Bronchial epithelial cell (primary cell): ENCODE measurements at places on chromosomes 5 and 9.

DNA sequence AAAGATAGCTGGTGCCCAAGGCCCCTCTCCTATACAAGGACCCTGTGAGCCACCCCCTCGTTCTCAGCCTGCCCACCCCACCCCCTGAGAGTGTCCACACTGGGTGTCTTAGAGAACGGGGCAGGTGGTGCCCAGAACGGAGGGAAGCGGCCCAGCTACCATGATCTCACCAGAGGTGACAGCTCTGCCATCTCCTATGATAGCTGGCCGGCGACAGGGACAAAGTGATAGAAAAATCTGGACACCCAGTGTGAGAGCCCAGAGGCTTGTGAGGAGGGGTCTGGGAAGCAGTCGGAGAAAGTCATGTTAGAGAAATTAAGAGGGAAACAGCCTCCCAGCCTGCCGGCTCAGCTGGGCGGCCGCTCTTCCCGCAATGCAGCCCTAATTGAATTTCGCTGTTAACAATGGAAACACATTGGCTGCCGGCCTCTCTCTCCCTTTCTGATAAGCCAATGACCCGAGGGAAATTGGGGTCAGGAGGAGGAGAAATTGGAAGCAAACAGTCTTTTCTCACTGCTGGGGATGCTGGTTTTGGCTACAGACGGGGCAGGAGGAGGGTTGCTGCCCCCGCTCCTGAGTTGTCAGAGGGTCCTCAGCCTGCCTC is 32.3 kb downstream of the HK3 start:
- DNase-seq: no peak

GRCh38 chr9:108133680-108134079 is 644.1 kb upstream of the KLF4 start:
- DNase-seq: no peak

- DNase-seq: no peak
Observed at GRCh38 chr5:167245868-167246267, 1045.6 kb upstream of the WWC1 start.

GRCh38 chr9:95073918-95074317 is 243.6 kb downstream of the FANCC start:
- no peak for DNase-seq

- peak; percentile 13 for DNase-seq
Observed at GRCh38 chr9:95224376-95225019, 93.0 kb downstream of the FANCC start.

GRCh38 chr5:102324714-102325113 is 28.6 kb upstream of the SLCO4C1 start:
- no peak for DNase-seq

DNA sequence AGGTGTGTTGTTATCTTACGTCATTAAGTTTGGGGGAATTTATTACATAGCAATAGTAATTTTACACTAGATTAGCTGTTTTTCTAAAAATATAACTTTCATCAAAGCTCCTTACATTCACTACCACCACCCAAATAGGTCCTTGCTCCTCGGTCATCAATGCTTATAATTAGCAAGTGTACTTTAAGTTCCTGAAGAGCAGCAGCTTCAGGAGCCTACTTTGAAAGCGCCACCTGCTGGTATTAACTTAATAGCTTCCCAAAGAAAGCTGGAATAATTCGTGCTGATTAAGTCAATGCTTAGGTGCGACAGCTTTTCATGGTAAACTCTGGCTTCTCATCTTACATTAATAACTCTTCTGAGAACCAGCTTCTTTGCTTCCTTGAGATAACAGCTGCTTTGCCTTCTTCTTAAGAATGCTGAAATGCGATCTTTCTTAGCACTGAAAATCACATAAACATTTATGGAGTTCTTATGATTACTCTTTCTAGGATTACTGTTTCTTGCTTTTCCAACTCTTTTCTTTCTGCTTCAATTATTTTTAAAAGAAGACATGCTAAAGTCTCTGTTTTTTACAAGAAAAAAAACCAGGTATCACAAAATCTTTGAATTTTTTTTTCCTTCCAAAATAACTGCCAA is 10.0 kb upstream of the C5 start:
- DNase-seq: peak; percentile 69

DNA sequence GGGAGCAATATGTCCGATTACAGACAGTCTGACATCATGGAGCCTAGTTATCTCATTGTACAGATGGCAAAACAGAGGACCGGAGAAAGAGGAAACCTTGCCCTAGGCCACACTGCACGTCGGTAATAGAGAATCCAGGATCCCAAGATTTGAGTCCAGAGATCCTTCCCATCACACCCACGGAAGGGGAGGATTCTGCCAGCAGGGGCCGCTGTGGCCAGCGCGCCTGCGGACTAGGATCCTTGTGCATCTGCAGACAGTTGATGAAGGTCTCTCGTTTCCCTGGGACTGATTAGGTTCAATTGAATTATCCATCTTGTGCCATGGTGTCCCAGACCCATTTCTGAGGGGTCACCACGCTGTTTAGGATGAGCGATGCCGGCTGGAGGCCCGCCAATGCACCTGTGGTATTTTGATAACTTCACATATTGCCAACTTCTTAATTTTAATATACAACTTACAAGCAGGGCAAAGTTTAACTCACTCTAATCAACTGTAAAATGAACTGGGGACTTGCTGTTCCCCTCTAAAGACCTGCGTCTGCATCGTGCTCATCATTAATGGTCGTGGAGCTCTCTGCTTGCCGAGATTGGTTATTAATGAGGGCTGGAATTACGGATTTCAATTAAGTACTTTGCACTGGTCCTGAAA is 592.7 kb upstream of the BRINP1 start:
- DNase-seq: peak; percentile 18

DNA sequence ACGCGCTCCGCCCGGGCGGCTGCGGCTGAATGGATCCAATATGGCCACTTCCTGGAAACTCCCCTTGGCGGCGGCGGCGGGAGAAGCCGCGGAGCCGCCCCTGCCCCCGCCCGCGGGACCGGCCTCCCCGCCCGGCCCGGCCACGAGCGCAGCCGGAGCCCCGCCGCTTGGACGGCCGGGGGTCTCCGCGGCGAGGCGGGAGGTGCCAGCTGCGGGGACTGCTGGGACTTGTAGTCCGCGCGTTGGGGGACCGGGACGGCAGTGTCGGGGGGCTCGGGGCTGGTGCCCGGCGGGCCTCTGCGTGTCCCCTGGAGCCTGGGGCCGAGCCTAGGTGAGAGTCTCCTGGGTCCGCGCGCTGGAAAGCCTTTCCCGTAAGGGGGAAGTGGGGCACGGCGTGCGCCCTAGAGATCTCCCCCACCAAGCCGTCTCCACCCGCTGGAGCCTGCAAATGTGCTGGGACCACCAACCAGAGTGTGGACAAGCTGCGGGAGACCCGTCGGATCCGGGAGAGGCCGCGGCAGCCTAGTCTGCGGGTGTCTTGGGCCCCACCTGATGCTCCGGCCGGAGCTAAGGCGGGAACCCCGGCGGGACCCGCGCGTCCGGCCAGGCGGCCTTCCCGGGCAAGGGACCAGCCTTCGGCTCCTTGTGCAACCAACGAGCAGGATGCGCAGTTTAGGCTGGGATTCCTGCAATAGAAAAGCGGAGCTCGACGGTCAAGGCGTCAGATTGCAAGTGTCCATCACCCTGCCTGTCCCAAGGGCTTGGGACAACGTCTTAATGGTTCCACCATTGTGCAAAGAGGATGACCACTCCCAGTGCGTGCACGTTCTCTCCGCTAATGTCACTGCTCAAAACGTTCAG is at the start of gene SEPTIN8:
Gene SEPTIN8 (minus strand): TSS at position 31 of the 861 bp plus-strand sequence. CDS start 102 bp downstream, outside the sequence.
- no peak for DNase-seq

GRCh38 chr9:109912726-109913460 is 132.9 kb downstream of the PALM2AKAP2 start:
- peak; percentile 38 for DNase-seq

GRCh38 chr9:38343037-38343436 is 49.5 kb upstream of the ALDH1B1 start:
- DNase-seq: no peak

- DNase-seq: no peak
Observed at GRCh38 chr5:126311766-126312165, 111.4 kb upstream of the GRAMD2B start.

DNA sequence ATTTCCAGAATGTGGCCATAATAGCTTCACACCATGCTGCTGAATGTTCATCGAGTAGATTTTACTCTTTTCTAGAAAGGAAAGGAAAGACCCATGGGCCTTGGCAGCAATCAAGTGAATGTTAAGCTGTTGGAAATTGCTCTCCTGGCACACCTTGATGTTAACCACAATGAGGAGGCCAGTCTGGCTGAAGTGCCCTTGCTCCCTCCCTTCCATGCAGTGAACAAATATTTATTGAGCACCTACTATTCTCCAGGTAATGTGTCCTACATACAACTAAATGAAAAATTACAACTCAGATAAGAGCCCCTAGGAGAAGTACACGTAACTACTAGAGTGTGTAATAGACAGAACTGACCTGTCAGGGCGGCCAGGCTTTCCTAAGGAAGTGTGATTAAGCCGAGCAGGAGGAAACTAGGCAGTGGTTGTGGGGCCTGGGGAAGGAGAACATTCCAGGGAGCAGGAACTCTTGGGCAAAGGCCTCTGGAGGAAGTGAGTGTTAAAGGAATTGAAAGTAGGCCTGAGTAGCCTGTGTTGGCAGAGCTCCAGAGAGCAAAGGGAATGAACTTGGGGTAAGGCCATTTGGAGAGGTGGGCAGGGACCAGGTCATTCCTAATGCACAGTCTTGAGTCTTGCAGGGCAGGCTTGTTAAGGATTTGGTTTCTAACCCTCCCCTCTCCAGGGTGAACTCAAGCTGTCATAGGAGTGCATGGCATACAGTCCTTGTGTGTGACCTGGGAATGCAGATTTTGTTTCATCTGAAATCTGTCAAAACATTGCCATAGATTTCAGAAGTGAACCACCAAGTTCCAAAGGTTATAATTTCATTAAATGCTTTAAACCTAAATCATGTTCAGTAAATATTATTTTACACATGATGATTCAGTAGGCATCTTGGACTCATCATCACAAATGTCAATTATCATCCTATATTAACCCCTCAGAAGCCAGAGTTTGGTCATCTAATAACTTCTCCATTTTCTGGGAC is 9.0 kb upstream of the ZSWIM6 start:
- DNase-seq: peak; percentile 86

GRCh38 chr5:69250593-69250992 is 15.9 kb downstream of the CDK7 start:
- no peak for DNase-seq

GRCh38 chr9:132578367-132578932 is 4.0 kb upstream of the BARHL1 start:
- DNase-seq: no peak

DNA sequence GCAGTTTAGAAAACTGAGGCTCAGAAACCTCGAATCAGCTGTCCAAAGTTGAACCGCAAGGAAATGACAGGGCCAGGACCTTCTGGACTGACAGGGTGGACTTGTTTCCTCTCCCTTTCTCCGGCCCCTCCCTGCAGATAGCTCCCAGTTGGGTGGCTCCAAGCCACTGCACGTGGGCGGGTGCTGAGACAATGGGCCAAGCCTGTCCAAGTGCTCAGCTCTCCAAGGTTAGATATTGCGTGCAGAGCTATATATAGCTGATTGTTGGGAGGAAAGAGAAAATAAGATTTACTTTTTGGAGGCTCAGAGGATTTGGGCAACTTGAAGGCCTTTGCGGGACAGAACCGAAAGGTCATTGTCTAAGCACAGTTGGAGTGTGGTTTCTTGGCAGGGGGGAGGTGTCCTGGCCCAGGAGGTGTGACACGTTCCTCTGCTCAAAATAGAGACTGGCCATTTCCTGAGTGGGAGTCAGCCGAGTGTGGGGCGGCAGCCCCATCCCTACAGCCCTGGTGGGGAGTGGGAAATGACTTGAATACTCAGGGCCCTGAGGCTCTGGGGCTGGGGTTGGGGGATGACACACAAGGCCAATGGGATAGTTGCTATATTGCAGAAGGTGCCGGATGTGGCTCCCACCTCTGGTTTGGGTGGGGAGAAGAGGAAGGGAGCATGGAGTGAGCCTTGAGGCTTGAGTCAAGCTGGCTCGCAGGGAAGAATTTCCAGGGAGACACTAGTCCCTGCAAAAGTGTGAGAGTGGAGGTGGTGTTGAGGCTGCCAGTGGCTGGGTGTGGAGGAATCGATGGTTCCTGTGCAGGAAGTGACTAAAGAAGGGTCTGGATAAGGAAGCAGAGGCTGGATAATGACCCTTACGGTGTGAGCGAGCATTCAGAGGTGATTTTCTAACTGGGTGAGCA is 44.4 kb upstream of the SMAD5 start:
- peak; percentile 65 for DNase-seq

DNA sequence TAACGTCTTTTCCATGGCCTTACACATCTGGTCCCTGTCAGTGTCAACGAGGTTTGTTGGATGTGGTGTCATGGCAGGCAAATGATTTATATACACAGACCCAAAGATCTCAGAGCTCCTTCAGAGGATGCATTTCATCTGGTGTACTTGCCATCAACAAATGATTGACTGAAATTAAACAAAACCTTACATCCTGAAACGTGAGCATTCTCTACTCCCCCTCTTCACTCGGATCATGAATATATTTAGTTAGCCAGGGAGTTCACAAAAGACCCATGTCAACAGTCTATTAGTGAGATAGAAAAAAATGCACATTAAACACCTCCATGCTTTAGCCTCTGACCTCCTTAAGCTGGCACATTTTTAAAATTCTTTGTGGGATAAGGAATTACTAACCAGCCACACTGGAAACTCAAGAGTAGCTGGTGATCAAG is 215.6 kb downstream of the EFNA5 start:
- DNase-seq: peak; percentile 70

DNA sequence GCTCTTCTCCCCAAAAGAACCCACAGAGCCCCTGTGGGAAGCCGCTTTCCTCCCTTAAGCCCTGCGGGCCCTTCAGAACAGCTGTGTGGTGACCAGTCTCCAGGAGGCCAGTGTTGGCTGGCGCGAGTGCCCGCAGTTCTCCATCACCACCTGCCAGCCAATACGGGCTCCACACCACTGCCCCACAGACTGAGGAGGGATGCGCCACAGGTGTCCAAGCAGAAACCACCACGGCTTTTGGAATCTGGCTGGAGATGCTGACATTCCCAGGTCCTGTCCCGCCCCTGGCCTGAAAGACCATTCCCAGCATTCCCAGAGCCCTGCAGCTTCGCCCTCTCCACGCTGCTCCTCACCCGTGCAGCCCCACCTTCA is 12.8 kb downstream of the CCNI2 start:
- DNase-seq: no peak

GRCh38 chr9:112894699-112895098 is 4.0 kb upstream of the SLC46A2 start:
- no peak for DNase-seq

GRCh38 chr5:14635656-14636055 is 28.9 kb upstream of the OTULIN start:
- DNase-seq: no peak

DNA sequence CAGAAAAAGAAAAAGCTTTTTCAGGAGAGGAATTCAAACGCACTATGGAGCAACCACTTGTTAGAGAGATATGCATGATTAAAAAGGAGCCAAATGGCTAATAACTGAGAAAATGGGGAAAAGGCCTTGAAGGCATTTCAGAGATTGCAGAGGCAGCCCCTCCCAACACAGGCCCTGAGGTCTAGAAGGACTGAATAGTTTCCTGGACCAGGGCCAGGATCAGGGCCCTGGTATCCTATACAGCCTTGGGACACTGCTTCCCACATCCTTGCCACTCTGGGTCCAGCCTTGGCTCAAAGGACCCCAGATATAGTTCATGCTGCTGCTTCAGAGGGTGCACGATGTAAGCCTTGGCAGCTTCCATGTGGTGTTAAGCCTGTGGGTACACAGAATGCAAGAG is 20.7 kb upstream of the FEM1C start:
- DNase-seq: no peak

- no peak for DNase-seq
Observed at GRCh38 chr5:32299059-32299677, 13.6 kb downstream of the MTMR12 start.

- no peak for DNase-seq
Observed at GRCh38 chr9:3173374-3173773, 329.5 kb upstream of the PUM3 start.
